Activated CD4-positive, alpha-beta memory T cell treated with anti-CD3 and anti-CD28 coated beads, Interleukin-2, amount 10 ng/mL, durations not matched to agents 7 days and 5 days (primary cell): ENCODE measurements at places on chromosomes 6 and 20. TPM values are rescaled to one million over a fixed set of nuclear protein-coding genes. Genes with fewer than 3 reads are reported as not detected.

- H3K4me3 ChIP-seq: no peak overlapping the region
- peaks cover 17% of the 10 kb centered on the region for H3K4me1 ChIP-seq
- no peak overlapping the region for H3K27ac ChIP-seq
- no peaks in the 10 kb centered on the region for H3K27me3 ChIP-seq
These were observed 10.4 kb upstream of the COL10A1 start for GRCh38 chr6:116136373-116136772.

DNA sequence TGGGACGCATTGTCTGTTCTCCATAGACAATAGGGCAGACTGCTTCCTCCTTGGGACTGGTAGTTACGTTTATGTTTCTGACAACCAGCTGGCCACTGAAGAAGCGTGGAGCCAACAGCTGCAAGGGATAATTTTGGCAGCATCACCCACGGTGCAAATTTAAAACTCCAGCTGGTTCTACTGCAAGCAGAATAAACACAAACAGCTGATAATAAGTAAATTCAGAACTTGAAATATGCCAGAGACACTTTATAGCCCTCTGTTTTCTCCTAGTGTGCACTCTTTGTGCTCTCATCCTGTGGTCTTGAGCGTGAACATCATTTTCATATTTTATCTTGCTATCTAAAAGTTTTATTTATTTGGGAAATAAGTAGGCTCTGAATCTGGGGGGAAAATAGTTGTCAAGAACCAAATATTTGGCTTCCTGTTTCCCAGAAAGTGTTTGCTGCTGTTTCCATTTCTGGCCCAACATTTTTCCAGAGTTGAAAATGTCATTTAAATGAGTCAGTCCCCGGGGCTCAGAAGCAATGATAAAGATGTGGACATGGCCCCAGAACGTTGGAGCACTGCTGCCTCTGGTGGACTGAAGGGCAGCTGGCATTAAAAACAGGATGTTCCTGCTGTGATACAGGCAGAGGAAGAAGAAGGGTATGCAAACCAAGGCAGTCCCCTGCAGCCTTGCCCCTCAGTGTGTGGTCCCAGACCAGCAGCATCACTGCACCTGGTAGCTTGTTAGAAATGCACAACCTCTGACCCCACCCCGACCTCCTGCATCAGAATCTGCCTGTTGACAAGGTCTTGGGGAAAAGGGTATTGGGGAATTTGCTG, 12.5 kb upstream of the THBD start:
- no peaks in the 10 kb centered on the region for H3K36me3 ChIP-seq
- H3K4me1 ChIP-seq: no peaks in the 10 kb centered on the region
- no peak for DNase-seq
- H3K27me3 ChIP-seq: peaks cover 31% of the 10 kb centered on the region
- H3K4me3 ChIP-seq: no peak overlapping the region

- no peaks in the 10 kb centered on the region for H3K36me3 ChIP-seq
- no peak overlapping the region for H3K27ac ChIP-seq
- DNase-seq: no peak
These were observed 68.9 kb downstream of the TBC1D7 start for GRCh38 chr6:13259393-13259792.

DNA sequence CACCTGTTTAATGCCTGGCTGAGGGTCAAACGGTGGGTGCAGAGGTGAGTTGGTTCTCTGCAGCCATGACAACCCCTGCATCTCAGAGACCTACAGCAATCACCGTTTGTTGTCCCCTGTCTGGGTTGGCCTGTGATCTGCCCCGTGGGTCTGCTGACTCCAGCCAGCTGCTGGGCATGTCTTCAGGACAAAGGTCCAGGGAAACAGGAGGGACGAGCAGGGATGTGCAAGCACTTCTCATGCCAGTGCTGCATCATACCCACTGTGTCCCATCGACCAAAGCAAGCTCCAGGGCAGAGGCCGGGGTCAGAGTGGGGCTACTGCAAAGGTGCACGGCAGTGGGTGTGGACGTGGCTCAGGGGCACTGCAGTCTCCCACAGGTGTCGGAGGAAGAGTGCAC, 150.2 kb downstream of the PHACTR3 start:
- H3K27me3 ChIP-seq: no peaks in the 10 kb centered on the region
- H3K4me3 ChIP-seq: no peak overlapping the region
- peaks cover 2% of the 10 kb centered on the region for H3K4me1 ChIP-seq
- no peak overlapping the region for H3K27ac ChIP-seq
- DNase-seq: no peak
- no peaks in the 10 kb centered on the region for H3K36me3 ChIP-seq

DNA sequence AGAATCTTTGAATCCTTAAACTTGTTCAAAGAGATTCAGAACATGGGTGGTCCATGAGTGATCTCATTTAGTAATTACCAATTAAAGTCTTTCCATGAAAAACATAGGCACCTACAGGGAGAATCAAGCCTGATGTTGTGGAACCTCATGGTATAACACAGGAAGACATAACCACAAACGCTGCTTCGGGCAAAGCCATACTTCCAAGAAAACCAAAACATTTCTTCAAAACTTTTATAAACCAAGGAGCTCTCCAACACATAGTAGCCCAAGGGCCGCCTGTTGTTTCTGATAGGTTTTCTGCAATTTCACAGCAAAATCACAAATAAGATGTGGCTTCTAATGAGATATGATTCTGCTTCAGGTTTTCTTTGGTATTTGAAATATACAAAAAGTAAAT, 2.5 kb downstream of the CHD6 start:
- peaks cover 33% of the 10 kb centered on the region for H3K4me1 ChIP-seq
- H3K36me3 ChIP-seq: no peaks in the 10 kb centered on the region
- H3K27ac ChIP-seq: no peak overlapping the region
- no peak overlapping the region for H3K4me3 ChIP-seq
- DNase-seq: no peak

The AFDN gene
- 46.3 TPM for total RNA-seq

The GLP1R gene
- not detected for total RNA-seq

The SENP6 gene
- total RNA-seq: 59.2 TPM
